Left hindlimb (tissue), 1 donor: ENCODE measurements at places on chromosomes 1 and 21.

DNA sequence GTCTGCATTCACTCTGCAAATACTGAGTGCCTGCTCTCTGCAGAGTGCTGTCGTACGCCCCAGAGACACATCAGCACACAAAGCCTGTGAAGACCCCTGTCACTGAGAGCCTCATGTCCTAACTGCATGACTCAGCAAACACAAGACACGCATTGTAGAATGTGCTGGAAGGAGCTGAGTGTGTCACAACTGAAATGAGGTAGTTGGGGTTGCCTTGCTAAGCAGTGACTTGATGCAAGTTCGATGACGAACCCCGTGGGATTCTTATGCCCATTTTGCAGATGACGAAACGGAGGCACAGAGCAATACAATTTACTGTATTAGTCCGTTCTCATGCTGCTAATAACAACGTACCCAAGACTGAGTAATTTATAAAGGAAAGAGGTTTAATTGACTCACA lies 65.1 kb downstream of the RIPK4 start:
- no peak for DNase-seq

- peak; percentile 47 for DNase-seq
Measured at GRCh38 chr21:46459356-46460112, 843 bp downstream of the DIP2A start.

GRCh38 chr1:49187056-49187455 lies 410.4 kb upstream of the BEND5 start:
- DNase-seq = no peak

- DNase-seq = no peak
Measured at GRCh38 chr1:95181096-95181495, 52.9 kb upstream of the RWDD3 start.

GRCh38 chr1:240474133-240474614 lies 137.8 kb downstream of the GREM2 start:
- DNase-seq = no peak

- no peak for DNase-seq
Measured at GRCh38 chr21:43884861-43885417, 19.9 kb downstream of the AGPAT3 start.

DNA sequence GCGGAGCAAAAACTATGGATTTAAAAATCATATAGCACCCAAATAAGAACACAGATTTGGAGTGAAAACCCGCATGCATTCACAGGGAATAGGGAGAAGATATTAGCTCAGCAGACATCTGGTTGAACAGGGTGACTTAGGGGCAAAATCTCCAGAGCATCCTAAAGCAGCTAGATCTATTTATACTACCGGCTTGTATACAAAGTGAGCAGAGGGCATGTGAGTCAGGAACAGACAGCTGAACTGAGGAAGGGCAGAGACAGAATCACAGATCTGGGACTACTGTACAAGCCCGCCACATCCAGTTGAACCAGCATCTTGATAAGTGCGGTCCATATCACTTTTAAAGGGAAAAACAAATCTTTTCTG lies 35.2 kb upstream of the EXOSC10 start:
- no peak for DNase-seq

DNA sequence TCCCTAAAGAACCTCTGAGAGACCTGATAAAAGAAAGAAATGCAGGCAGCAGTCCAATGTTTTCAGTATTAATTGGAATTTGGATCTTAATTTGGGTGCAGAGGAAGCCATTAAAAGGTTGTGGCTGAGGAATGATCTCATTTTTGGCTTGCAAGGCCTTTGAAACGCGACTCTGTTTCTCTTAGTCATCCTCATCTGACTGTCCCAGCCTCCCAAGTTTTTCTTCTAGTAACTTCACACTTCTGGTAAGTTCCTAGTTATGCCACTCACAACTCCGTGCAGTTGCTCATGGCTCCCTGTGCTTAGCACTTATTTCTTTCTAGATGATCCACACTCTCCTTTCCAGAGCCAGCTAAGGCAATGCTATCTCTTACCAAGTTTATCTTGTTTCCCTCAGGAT lies 147.4 kb upstream of the USP24 start:
- DNase-seq = no peak

DNA sequence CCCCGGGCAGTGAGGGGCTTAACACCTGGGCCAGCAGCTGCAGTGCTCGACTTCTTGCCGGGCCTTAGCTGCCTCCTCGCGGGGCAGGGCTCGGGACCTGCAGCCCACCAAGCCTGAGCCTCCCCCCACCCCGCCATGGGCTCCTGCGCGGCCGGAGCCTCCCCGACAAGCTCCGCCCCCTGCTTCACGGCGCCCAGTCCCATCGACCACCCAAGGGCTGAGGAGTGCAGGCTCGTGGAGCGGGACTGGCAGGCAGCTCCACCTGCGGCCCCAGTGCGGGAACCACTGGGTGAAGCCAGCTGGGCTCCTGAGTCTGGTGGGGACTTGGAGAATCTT lies 67.8 kb upstream of the NR5A2 start:
- DNase-seq = no peak

- no peak for DNase-seq
Measured at GRCh38 chr1:114043054-114043453, 63.8 kb downstream of the OLFML3 start.

- no peak for DNase-seq
Measured at GRCh38 chr1:188590641-188591040, 1761.9 kb downstream of the PLA2G4A start.

DNA sequence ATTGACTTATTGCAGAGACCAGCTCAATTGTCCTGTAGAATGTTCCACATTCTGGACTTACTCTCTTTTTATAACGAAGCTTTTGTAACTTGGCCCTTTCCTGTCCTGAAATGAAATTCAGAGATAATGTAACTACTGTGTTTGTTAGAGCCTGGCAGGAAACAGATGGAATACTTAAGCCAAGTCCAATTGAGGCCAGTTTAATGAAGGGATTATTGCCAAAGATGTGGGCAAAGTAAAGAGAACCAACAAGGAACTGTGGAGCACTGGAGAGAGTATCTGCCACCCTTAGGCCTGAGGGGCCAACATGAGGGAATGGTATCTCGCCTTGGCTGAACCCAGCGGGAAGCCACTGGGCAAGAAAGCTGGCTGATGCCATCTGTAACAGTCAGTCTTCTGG lies 32.9 kb downstream of the MFSD2A start:
- no peak for DNase-seq

DNA sequence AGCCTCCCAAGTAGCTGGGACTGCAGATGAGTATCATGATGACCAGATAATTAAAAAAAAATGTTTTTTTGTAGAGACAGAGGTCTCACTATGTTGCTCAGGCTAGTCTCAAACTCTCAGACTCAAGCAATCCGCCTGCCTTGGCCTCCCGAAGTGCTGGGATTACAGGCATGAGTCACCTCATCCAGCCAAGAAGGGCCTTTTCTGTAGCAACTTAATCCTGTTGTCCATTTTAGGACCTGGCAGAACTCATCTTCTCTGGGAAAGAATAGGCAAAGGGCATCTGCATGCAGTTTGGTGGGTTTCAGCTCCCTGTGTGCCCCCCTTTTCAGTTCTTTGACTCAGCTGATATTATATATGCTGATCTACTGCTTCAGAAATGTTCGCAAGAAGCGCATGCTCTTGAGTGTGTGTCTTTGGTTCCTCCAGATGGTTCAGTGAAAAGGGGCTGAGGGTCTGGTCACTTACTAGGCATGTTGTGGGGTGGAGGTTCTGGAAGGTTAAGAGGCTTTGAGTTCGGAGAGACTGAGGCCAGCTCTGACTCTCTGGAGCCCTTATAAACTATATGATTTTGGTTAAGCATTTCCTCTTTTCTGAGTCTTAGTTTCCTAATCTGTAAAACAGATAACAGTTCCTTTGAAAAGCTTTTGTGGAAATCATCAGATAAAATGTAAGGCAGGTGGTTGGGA lies 19.4 kb upstream of the SRSF4 start:
- DNase-seq = no peak

- DNase-seq = no peak
Measured at GRCh38 chr1:109438798-109439297, 12.6 kb upstream of the PSMA5 start.

- no peak for DNase-seq
Measured at GRCh38 chr1:167756730-167757405, 35.1 kb downstream of the MPZL1 start.

DNA sequence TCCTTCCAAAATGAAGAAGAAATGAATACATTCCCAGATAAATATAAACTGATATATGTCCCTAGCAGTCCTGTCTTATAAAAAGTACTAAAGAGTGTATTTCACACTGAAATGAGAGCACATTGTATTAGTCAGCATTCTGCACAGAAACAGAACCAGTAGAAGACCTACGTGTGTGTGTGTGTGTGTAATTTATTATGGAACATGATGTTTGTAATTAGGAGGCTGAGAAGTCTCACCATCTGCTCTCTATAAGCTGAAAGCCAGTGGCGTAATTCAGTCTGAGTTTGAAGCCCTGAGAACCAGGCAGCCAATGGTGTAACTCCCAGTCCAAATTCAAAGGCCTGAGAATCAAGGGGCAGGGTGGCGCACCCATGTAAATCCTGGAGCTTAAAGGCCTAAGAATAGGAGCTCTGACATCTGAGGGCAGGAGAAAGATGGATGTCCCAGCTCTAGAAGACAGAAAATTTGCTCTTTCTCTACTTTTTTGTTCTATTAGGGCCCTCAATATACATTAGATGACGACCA lies 146.5 kb upstream of the LYPLAL1 start:
- DNase-seq = no peak

GRCh38 chr1:117879284-117879683 lies 50.1 kb downstream of the GDAP2 start:
- DNase-seq = no peak

- no peak for DNase-seq
Measured at GRCh38 chr21:34810786-34811185, 142.0 kb downstream of the CLIC6 start.

DNA sequence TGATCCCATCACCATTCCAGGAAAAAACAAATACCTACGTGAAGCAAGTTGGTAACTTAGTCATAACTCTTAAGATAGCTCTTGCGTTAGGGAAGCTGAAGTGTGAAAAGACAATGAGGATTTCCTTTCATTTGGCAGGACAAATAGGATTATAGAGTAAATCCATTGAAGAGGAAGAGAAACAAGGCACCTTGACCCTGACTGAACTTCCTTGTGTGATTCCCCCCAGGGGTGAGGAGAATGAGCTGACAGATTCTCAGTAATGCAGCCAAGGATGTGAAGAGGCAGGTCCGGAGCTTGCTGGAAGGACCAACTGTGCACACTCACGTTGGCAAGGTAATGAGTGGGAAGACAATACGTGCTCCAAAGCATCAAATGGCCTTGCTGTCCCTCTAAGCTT lies 55.0 kb upstream of the HMCN1 start:
- DNase-seq = no peak

DNA sequence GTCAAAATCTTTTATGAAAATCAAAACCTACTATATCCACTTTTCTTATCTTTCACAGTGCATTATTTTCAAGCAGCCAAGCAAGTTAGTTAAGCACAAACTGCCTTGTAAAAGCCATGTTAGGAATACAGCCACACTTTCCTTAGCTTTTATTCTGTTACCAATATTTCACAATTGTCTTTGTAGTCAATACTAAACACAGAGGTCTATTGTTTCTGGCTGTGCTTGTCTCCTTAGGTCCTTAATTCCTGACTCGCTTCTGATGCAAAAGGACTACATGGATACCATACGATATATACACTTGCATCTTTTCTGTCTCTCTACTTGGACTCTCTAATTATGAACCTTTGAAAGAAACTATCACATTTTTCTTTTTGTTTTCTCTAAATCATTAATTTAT lies 331.8 kb downstream of the NEGR1 start:
- DNase-seq = no peak

DNA sequence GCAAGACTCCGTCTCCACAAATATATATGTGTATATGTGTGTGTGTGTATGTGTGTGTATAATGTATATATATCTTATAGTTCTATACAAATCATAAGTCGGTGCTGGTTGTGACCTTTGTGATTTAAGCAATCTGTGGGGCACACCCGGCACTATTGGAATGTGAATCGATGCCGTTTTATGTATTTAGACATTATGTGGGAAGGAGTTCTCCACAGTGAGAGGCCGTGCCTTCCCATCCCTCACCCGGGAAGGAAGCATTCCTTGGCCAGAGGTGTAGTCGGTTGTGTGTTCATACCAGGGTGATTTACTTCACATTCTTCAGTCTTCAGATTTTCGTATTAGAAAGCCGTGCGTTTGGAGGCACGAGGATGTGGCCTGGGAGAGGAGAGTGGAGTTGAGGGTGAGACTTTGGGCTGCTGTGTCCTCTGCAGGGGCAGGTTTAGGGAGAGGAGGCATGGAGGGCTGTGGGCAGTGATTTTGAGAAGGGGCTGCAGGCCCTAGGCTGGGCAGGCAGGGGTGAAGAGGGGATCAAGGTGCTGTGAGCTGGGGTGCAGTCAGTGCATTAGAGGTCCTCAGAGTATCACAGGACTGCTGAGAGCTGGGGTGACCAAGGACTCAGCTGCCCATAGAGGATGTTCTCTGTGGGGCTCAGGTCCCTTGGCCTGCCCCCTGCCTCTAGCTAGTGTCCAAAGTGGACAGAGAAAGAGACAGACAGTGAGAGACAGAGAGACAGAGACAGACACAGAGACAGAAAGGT lies 57.7 kb downstream of the TRIM11 start:
- DNase-seq = no peak

DNA sequence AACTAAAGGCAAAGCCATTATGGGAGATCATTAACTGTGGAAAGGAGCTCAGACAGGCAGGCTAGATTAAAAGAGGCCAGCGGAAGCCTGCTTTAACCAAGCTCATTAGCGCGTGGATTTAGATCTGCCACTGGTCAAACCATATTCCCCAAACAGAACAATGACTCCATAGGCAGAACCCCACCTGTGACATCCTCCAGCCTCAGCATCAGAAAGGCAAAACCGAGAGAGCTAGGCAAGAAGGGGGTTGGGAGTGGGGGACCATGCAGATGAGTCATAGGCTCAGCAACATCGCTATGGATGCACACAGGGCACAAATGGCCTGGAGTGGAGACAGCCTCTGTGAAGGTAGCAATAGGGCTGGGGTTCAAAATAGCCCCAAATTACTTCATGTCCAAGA lies 20.6 kb downstream of the MKNK1 start:
- DNase-seq = no peak

GRCh38 chr1:25774921-25775771 lies 24.8 kb upstream of the SELENON start:
- DNase-seq = no peak

- peak; percentile 23 for DNase-seq
Measured at GRCh38 chr1:25807480-25808390, 7.7 kb downstream of the SELENON start.

GRCh38 chr1:86852289-86852688 lies 61.6 kb downstream of the SELENOF start:
- DNase-seq = no peak
